ENCODE measurements at places on chromosomes 13 and 19.

DNA sequence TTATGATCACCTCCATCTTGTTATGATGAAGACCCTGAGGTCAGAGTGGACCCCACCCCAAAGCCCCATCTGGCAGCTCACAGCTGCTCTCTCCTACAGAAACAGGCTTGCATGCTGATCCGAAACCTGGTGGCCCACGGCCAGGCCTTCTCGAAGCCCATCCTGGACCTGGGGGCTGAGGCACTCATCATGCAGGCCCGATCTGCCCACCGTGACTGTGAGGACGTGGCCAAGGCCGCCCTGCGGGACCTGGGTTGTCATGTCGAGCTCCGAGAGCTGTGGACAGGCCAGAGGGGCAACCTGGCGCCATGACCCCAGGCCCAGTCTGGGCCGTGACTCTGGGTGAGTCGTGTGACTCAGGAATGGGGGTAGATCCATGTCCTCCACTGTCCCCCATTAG, 6.5 kb upstream of the SLC25A42 start:
- H3K27me3 ChIP-seq, result no peaks in the 10 kb centered on the region
- H3K4me1 ChIP-seq, result peaks cover 31% of the 10 kb centered on the region
- no peak overlapping the region for H3K4me3 ChIP-seq
- H3K36me3 ChIP-seq, result peaks cover 6% of the 10 kb centered on the region
- H3K27ac ChIP-seq, result no peak overlapping the region

DNA sequence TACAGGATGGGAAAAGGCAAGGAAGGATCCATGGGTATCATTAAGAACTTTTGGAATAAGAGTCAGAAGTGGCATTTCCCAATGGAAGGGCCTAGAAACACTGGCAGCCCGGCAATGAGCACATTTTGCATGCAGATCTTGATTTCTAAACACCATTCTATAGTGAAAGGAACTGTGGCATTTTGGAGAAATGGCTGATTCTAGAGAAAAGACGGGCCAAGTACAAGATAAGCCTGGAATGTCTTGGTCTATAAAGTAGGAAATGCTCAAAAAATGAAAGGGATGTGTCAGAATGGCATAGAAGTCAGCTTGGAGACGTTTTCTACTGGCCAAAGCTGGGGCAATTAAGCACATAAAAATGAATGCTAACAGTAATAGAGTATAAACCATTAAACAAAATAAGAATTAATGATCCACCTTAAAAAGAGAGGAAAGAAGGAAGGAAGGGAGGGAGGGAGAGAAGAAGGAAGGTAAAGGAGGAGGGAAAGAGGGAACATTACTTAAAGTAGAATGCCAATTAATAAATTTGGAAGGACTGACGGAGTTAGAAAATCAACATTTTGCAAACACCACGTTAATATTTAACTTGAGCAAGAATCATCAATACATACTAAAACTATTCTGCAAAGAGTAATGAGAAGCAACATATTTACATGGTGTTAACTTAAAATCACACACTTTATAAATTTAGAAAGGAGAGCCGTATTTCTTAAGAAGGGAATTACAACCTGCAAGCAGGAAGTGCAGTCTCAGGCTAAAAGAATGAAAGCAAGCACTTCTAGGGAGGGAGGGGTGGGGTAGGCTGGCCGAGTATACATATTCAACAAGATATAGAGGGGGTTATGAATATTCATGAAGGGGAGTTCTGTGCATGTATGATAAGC, 78.9 kb downstream of the ANKRD10 start:
- no peaks in the 10 kb centered on the region for H3K27me3 ChIP-seq
- no peak for DNase-seq
- no peak overlapping the region for H3K4me3 ChIP-seq
- H3K36me3 ChIP-seq, result no peaks in the 10 kb centered on the region
- no peak overlapping the region for H3K27ac ChIP-seq
- no peaks in the 10 kb centered on the region for H3K4me1 ChIP-seq

GRCh38 chr19:32287811-32288227, 57.6 kb upstream of the ZNF507 start:
- H3K27me3 ChIP-seq, result no peaks in the 10 kb centered on the region
- H3K4me1 ChIP-seq, result no peaks in the 10 kb centered on the region
- DNase-seq, result peak; percentile 67

- H3K27ac ChIP-seq, result no peak overlapping the region
- H3K4me3 ChIP-seq, result no peak overlapping the region
- DNase-seq, result peak; percentile 80
- no peaks in the 10 kb centered on the region for H3K36me3 ChIP-seq
- no peaks in the 10 kb centered on the region for H3K27me3 ChIP-seq
These were observed 1.4 kb downstream of the GRIN3B start for GRCh38 chr19:1001538-1002166.

GRCh38 chr13:20525144-20525600, 485 bp downstream of the CRYL1 start:
- H3K27me3 ChIP-seq, result no peaks in the 10 kb centered on the region
- peak overlapping the region; percentile 83 for H3K4me3 ChIP-seq
- H3K36me3 ChIP-seq, result no peaks in the 10 kb centered on the region
- peak overlapping the region; percentile 91 for H3K27ac ChIP-seq

- no peaks in the 10 kb centered on the region for H3K36me3 ChIP-seq
- H3K27ac ChIP-seq, result no peak overlapping the region
- no peaks in the 10 kb centered on the region for H3K4me1 ChIP-seq
- H3K27me3 ChIP-seq, result no peaks in the 10 kb centered on the region
These were observed 365.4 kb downstream of the ITGBL1 start for GRCh38 chr13:101817898-101818297.

GRCh38 chr19:22595422-22595821, 38.7 kb upstream of the ZNF492 start:
- no peaks in the 10 kb centered on the region for H3K36me3 ChIP-seq
- H3K27me3 ChIP-seq, result no peaks in the 10 kb centered on the region
- H3K27ac ChIP-seq, result no peak overlapping the region

GRCh38 chr19:33621811-33622504, at the start of gene CHST8:
Gene CHST8 (plus strand): TSS chr19:33621953. CDS start chr19:33689262, 67,309 bp downstream.
- no peaks in the 10 kb centered on the region for H3K36me3 ChIP-seq
- peaks cover 92% of the 10 kb centered on the region for H3K27me3 ChIP-seq
- peaks cover 6% of the 10 kb centered on the region for H3K4me1 ChIP-seq

DNA sequence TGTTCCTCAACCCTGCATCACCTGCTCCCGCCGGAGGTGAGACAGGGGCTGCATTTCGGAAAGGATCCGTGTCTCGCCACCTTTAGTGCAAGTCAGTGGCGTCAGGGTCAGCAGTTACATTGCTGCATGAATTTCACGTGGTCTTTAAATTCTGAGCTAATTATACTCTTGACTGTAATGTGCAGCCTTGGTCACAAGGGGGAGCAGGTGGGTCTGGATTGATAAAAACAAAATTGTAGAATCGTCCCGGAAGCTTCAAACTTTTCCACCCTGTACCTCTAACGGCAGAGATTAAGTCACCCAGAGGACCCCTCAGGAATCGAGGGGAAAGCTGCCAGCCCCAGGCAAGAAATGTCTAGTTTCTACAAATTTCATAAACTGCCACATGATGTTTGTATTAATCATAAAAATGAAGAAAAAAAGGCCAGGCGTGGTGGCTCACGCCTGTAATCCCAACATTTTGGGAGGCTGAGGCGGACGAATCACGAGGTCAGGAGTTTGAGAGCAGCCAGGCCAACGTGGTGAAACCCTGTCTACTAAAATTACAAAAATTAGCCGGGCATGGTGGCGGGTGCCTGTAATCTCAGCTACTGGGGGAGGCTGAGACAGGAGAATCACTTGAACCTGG, 20.2 kb downstream of the BBC3 start:
- H3K27me3 ChIP-seq, result no peaks in the 10 kb centered on the region
- no peaks in the 10 kb centered on the region for H3K4me1 ChIP-seq
- DNase-seq, result peak; percentile 79
- peak overlapping the region; percentile 3 for H3K27ac ChIP-seq
- no peaks in the 10 kb centered on the region for H3K36me3 ChIP-seq

GRCh38 chr13:23574421-23575145, 4.4 kb downstream of the TNFRSF19 start:
- H3K4me1 ChIP-seq, result peaks cover 8% of the 10 kb centered on the region
- H3K27ac ChIP-seq, result no peak overlapping the region
- H3K36me3 ChIP-seq, result no peaks in the 10 kb centered on the region
- DNase-seq, result no peak
- H3K27me3 ChIP-seq, result no peaks in the 10 kb centered on the region
- H3K4me3 ChIP-seq, result no peak overlapping the region

DNA sequence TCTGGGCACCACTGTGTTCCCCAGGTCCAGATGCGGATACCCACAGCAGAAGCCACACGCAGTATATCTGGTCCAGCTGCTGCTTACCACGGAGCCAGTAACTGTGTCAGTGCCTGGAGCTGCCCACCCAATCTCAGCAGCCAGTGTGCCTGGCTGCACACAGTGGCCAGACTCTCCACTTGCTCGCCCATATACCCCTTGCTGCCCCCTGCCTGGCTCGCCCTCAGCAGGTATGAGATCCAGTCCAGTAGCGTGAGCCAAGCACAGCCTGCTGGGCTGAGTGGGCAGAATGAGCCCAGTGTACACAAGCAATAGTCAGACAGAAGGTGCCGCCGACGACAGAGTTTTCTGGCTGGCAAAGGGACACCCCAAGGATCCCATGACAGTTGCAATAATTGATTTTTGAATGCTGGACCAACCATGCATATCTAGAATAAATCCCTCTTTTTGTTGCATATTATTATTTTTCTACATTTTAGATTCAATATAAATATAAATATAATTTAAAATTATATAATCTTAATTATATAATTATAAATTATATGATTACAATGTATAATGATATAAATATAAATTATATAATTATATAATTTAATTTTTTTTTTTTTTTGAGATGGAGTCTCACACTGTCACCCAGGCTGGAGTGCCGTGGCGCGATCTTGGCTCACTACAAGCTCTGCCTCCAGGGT, 918.8 kb upstream of the MIR17HG start:
- no peaks in the 10 kb centered on the region for H3K27me3 ChIP-seq
- no peak overlapping the region for H3K4me3 ChIP-seq
- H3K36me3 ChIP-seq, result no peaks in the 10 kb centered on the region
- DNase-seq, result no peak
- H3K27ac ChIP-seq, result no peak overlapping the region

DNA sequence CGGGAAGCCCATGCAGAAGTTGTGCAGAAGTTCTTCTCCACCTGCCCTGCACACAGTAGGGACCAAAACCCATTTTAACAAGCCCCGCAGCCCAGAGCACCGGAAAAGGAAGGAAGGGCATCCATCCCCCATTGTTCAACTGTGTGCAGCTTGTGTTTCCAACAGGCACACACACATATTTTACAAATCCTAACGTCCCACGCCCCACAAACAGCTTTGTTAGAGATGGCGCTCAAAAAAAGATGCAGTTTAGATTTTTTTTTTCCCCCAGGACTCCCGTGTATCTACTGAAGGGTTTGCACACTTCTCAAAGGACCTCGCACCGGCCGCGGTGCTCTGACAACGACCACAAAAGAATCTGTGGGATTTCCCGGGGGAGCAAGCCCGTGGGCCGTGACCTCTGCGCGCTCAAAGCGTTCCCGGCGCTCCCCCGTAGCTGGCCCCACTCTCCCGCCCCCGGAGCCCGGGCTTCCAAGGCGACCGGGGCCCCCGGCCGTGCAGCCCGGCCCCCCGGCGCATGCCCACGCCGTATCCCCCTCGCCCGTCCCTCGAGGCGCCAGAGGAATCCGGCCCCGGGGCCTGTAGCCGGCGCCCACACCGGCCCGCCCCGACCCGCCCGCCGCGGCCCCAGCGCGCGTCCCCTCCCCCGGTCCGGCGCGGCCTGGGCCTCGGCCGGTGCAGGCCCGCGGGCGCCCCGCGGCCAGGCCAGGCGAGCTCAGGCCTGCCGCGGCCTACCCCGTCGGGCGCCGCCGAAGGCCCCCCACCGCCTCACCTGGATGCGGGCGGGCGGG, 523 bp downstream of the ELAVL1 start:
- no peak for DNase-seq
- H3K36me3 ChIP-seq, result peaks cover 3% of the 10 kb centered on the region
- H3K27me3 ChIP-seq, result no peaks in the 10 kb centered on the region

GRCh38 chr19:2488405-2488941, 12.5 kb downstream of the GADD45B start:
- no peaks in the 10 kb centered on the region for H3K27me3 ChIP-seq
- H3K4me1 ChIP-seq, result peaks cover 23% of the 10 kb centered on the region
- H3K4me3 ChIP-seq, result peak overlapping the region; percentile 65
- no peaks in the 10 kb centered on the region for H3K36me3 ChIP-seq

DNA sequence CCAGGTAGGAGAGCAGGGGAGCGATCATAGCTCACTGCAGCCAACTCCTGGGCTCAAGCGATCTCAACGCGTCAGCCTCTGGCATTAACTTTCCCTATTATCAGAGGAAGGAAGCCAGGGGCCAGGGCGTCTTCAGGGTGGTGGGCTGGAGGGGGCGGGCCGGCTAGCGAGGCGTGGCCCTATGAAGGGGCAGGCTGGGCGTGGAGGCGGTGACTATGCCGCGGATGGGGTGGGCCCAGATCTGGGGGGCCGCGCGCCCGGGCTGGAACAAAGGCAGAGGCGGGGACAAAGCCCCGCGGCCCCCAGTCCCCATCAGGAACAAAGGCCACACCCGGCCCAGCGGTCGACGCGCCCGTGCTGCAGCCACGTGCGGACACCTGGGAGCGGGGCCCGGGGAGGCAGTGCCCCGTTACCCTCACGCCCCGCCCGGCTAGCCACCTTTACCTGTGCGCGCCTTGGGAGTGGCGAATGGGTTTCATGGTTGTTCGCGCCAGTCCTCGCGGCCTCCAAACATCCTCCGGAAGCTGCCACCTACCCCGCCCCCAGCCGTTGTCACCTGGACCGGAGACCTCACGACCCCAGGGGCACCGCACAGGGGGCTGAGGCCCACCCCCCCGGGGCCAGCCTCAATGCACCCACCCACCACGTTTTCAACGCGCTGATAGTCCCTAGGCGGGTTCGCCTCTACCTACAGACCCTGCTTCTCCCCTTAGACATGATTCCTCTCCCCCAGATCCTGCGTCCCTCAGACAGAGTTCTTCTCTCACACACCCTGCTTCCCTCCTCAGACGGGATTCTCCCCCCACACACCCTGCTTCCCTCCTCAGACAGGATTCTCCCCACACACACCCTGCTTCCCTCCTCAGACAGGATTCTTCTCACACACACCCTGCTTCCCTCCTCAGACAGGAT, 5.4 kb upstream of the TRIM28 start:
- DNase-seq, result no peak
- peak overlapping the region; percentile 45 for H3K4me3 ChIP-seq
- H3K36me3 ChIP-seq, result no peaks in the 10 kb centered on the region
- no peak overlapping the region for H3K27ac ChIP-seq

GRCh38 chr13:19181621-19182485, at the start of gene TUBA3C:
Gene TUBA3C (minus strand): TSS chr13:19181824. CDS start chr13:19181747, 77 bp downstream.
- peaks cover 2% of the 10 kb centered on the region for H3K27me3 ChIP-seq
- H3K4me3 ChIP-seq, result no peak within 1 kb of the TSS
- no peaks in the 10 kb centered on the region for H3K4me1 ChIP-seq
- H3K27ac ChIP-seq, result no peak within 1 kb of the TSS
- H3K36me3 ChIP-seq, result no peaks in the 10 kb centered on the region

DNA sequence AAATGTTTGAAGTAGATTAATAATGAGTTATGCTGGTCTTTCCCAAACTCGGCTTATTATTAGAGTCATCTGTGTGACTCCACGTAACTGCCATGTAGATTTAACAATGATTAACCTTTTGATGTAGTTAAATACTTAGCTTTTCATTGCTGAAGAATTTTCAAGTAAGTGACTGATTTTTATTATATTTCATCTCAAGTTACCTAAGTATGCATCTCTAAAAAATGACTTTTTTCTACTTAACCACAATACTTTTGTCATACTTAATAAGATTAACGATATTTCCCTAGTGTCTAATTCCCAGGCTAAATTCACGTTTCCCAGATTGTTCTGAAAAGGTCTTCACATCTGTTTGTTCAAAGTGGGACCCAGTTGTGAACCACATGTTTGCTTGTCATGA, 17.8 kb downstream of the BIVM start:
- no peak overlapping the region for H3K4me3 ChIP-seq
- H3K4me1 ChIP-seq, result peaks cover 15% of the 10 kb centered on the region
- H3K27me3 ChIP-seq, result no peaks in the 10 kb centered on the region
- no peak for DNase-seq
- H3K36me3 ChIP-seq, result peaks cover 5% of the 10 kb centered on the region
